ENCODE measurements at places on chromosomes 1 and 21.

GRCh38 chr1:174090471-174090870 is 68.3 kb upstream of the RC3H1 start:
- no peak for DNase-seq

GRCh38 chr1:53608071-53608470 is 130.9 kb downstream of the GLIS1 start:
- DNase-seq, result no peak

GRCh38 chr1:1371746-1372711 is 3.0 kb downstream of the AURKAIP1 start:
- peak; percentile 44 for DNase-seq

GRCh38 chr1:23169727-23170335 is 1.2 kb upstream of the LUZP1 start:
- peak; percentile 98 for DNase-seq

- no peak for DNase-seq
Measured at GRCh38 chr1:42841010-42841409, 5.4 kb upstream of the ZNF691 start.

GRCh38 chr1:167463875-167464575 is 54.3 kb downstream of the CD247 start:
- DNase-seq, result no peak

DNA sequence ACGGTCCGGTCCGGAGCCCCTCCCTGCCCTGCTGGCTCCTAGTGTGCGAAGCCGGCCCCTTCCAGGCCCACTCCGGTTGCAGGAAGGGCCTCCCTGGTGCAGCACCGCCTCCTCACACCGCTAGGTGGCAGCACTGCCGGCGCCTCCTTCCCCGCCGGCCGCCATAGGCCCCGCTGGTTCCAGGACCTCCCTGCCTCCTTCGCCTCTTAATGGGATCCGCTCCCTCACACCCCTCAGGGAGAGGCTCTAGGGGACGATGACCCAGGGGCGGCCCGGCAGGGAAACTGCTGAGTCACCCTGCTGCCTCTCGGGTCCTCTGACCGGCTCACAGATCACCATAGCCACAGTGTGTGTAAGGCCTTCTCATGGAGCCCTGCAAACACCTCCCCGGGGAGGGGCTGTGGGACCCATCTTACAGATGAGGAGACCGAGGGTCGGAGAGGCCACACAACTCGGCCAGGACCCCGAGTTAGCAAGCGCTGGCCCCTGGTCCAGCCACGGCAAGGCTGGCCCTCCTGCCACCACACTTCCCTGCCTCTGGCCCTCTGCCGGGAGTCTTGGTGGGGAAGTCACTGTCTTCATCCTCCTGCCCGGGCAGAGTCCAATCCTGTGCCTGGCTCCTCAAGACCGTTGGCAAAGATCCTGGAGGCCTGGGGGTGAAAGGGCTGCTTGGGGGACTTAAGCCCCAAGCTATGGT is 1.6 kb upstream of the AJAP1 start:
- DNase-seq, result peak; percentile 27

DNA sequence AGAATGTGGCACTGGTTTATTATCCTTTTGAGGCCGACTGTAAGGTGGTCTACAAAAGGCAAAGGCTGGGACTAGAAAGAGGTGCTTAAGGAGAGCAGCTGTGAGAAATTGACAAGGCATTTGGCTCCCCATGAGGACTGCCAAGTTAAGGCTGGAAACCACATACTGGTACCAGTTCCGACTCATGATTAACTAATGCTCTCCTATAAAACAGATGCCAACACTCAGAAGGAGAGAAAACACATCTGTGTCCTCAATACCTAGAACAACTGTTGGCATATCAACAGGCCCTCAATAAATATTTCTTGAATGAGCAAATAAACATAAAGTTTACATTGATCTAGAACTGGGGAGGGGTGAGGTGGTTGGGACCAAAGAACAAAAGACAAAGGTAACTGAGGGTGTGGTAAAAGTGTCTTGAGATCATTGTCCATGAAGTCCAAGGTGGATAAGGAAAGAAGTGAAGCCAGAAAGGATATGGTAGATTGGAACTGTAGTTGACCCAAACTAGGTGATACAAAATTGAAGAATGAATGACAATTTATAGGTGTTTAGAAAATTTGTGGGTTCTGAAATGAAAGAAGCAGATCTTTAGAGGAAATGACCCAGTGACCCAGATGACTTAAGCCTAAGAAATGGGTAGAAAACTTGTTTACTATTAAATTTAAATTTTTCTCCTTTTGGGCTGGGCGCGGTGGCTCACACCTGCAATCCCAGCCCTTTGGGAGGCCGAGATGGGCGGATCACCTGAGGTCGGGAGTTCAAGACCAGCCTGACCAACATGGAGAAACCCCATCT is 16.9 kb upstream of the MCL1 start:
- DNase-seq, result peak; percentile 66

DNA sequence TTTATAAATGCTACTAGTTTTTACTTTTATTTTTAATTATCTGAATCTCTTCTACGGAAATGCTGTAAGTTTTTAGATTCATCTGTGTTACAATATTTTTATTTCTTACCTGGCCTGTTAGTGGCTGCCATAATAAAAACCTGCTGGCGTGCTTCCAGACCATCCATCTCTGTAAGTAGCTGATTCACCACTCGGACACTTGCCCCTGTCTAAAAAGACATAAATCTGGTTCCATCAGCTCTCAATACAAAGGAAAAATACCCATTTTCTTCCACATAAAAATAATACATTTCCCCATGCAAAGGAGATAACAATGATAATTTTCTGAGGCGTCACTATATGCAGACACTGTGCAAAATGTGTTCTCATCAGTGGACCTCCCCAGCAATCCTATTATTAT is 62.0 kb downstream of the NVL start:
- no peak for DNase-seq

DNA sequence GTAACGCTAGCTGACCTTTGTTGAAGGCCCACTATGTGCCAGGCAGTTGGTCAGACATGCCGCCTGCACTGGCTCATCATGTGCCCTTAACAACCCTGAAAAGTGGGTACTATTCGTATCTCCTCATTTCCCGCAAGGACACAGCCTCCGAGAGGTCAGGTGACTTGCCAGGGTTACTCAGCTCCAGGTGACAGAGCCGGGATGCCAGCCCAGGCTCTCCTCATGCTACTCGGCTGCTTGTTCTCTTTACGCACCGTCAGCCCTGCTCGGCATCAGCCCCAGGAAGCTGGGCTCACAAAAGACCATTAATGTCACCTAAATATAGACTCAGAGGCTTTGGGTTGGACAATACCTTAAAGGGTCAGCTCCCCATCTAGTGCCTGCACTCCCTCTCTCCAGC is 29.0 kb downstream of the GRHL3 start:
- no peak for DNase-seq

- peak; percentile 5 for DNase-seq
Measured at GRCh38 chr1:44113095-44113609, 5.5 kb upstream of the KLF17 start.

DNA sequence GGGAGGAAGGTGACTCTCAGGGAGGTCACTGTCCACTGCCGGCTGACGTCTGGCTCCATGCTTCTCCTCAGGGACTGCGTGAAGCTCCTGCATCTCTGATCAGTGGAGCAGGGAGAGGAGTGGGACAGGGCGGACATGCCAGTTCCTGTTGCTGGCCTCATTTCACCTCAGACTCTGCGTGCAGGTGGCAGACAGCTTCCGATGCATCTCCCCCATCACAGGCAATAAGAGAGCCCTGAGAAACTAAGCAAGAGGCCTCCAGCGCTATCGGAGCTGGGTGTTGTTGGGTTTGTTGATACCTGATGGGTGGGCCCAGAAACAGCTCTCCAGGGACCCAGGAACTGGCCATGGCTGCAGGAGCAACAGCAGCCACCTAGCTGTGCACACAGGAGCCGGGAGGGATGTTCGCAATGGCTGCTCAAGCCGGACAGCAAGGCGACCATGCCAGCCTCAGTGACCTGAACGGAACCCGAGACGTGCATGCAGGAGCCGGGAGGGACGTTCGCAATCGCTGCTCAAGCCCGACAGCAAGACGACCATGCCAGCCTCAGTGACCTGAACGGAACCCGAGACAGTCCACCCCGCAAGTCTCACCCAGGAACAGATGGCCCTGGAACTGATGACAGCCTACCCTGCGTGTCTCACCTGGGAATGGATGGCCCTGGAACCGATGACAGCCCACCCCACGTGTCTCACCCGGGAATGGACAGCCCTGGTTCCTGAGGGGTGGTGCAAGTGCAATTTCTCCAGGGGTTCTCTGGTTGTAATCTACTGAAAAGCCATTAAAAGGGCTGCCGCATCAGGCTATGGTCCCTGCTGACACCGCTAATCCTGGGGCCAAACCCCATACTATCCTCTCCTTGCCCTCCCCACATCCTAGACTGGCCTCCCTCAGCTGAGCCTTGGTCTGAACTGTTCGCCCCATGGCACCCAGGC is 14.2 kb upstream of the PCBP3 start:
- DNase-seq, result no peak

DNA sequence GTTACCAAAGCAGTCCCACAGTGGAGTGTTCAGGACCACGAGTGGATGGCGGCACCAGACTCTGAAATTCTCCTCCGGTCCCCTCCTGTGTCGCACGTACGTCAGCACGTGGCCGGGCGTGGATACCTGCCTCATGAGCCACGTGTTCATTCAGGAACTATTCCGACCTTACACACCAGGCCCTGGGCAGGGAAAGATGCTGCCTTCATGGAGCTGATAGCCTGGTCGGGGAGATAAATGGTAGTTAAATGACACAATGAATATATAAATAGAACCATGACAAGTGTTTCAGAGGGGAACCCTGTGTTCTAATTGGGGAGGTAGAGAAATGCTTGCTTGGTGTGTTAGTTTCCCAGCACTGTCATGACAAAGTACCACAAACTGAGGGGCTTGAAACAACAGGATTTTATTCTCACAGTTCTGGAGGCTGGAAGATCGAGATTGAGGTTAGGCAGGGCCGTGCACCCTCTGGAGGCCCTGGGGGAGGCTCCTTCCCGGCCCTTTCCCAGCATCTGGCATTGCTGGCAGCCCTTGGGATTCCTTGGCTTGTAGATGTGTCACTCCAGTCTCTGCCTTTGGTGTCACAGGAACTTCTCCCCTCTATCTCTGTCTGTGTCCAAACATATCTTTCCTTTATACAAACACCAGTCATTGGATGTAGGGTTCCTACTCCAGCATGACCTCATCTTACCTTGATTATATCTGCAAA is 28.9 kb upstream of the GPR137B start:
- no peak for DNase-seq

DNA sequence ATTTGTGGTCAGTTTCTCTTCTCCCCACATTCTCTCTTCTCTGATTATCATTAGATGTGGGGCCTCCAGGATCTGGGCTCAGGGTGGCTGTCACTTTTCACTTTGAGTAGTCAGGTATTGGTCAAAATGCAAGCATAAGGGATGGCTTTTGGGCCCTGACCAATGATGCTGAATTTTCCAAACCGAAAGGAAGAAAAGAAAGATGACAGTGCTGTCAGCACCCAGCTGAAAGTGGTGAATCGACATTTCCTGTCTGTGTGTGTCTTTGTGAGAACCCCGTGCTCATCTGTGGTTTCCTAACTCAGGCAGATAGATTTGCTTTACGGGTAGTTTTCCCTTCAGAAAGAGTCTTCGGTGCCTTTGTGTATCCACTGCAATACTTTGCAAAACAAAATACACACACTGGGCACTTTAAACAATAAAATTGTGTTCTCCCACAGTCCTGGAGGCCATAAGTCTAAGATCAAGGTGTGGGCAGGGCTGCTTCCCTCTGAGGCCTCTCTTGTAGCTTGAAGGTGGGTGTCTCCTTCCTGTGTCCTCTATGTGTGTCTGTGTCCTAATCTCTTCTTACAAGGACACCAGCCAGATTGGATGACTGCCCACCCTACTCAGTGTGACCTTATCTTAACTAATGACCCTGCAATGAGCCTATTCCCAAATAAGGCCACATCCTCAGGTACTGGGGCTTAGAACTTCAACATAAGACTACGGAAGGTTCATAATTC is 274.8 kb upstream of the AJAP1 start:
- DNase-seq, result no peak

DNA sequence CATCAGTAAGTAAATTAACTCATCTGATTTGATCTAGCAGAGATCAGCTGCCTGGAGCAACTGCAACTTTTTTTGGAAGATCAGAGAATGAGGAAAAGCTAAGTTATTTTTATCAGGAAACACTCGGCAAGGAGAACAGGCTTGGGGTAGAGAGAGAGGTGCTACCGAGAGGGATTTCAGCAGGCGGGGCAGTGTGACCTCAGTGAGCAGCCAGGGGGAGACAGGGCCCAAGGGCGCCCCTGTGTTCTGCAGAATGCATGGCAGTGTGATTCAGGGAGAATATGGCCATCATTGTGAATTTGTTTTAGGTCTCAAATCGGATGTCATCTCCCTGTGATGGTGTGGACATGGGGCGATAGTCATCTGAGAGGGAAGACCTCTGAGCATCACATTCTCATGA is 484.1 kb upstream of the VAMP3 start:
- no peak for DNase-seq

- no peak for DNase-seq
Measured at GRCh38 chr21:32215306-32215685, 63.6 kb downstream of the MIS18A start.

- DNase-seq, result no peak
Measured at GRCh38 chr1:87338566-87338965, 9.9 kb downstream of the LMO4 start.

- DNase-seq, result peak; percentile 99
Measured at GRCh38 chr1:109821221-109821669, 57.5 kb upstream of the EPS8L3 start.

DNA sequence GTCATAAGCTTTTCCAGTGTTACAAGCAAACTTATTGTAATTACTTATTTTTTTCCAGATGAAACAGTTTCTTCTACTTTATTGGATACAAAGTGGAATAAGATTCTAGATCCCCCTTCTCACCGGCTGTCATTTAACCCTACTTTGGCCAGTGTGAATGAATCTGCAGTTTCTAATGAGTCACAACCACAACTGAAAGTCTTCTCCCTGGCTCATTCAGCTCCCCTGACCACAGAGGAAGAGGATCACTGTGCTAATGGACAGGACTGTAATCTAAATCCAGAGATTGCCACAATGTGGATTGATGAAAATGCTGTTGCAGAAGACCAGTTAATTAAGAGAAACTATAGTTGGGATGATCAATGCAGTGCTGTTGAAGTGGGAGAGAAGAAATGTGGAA is 95.5 kb downstream of the ZFYVE9 start:
- peak; percentile 84 for DNase-seq
